MCF 10A (cell line): ENCODE measurements at places on chromosomes 4 and X.

- no peak for DNase-seq
- H3K4me1 ChIP-seq = no peaks in the 10 kb centered on the region
- H3K36me3 ChIP-seq = no peaks in the 10 kb centered on the region
- no peak overlapping the region for H3K4me3 ChIP-seq
Observed at GRCh38 chrX:144918936-144919335, 328.4 kb upstream of the SPANXN1 start.

DNA sequence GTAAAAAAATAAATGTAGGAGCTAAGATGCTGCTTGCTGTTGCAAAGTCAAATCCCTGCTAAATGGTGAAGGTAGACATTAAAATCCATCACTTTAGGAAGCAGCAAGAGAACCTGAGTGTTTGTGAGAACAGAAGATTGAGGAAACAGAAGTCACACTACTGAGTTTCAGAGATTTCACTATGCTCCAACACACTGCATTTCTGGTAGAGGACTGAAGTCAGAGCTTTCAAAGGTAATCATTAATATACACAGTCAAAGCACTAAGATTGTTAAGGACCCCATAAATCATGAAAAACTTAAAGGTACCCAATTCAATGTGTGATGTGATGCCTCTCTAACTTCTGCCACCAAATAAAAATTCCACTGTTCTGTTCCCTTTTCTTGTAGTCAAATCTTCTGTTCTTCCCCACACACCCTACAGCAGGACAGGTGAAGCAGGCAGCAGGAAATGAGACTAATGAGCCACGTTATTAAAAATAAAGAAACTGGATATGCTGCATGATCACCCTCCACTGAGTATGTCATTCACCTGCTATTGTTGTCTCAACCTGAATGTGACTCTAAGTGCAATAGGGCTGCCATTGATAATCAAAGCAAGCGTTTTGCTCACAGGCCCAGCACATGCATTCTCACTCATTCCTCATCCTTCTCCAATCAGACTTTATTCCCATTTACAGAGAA lies 28.9 kb upstream of the APELA start:
- H3K4me3 ChIP-seq = no peak overlapping the region
- no peak overlapping the region for H3K27ac ChIP-seq
- H3K27me3 ChIP-seq = no peaks in the 10 kb centered on the region
- H3K4me1 ChIP-seq = no peaks in the 10 kb centered on the region

DNA sequence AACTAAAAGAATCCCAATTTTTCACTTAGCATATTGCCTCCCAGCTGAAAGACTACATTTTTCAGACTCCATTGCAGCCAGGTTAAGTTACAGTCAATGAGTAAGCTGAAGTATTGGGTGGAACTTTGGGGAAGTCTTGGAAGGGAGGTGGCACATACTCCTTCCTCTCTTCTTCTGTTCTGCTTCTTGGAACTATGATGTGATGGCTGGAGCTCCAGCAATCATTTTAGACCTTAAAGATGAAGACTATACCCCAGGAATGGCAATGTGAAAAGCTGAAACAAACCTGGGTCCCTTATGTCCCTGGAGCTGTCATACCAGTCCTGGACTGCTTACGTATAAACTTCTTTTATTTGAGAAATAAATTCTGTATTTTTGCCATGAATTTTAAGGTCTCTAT lies 30.8 kb downstream of the SAT1 start:
- H3K4me1 ChIP-seq = no peaks in the 10 kb centered on the region
- no peaks in the 10 kb centered on the region for H3K36me3 ChIP-seq
- peaks cover 13% of the 10 kb centered on the region for H3K27me3 ChIP-seq
- no peak for DNase-seq
- no peak overlapping the region for H3K4me3 ChIP-seq

GRCh38 chrX:2261831-2262667 lies 238.7 kb downstream of the DHRSX start:
- H3K36me3 ChIP-seq = peaks cover 19% of the 10 kb centered on the region
- no peak for DNase-seq
- no peak overlapping the region for H3K27ac ChIP-seq
- no peaks in the 10 kb centered on the region for H3K27me3 ChIP-seq

- no peaks in the 10 kb centered on the region for H3K27me3 ChIP-seq
- no peak overlapping the region for H3K27ac ChIP-seq
- H3K36me3 ChIP-seq = peaks cover 4% of the 10 kb centered on the region
- DNase-seq = no peak
- no peak overlapping the region for H3K4me3 ChIP-seq
Observed at GRCh38 chrX:102624105-102624504, 24.8 kb downstream of the ARMCX5 start.
